ENCODE measurements at places on chromosomes 6 and 20.

- DNase-seq: peak; percentile 24
Observed at GRCh38 chr6:154229786-154230185, 126.8 kb downstream of the IPCEF1 start.

GRCh38 chr6:136719280-136720044, 72.8 kb downstream of the MAP3K5 start:
- no peak for DNase-seq

DNA sequence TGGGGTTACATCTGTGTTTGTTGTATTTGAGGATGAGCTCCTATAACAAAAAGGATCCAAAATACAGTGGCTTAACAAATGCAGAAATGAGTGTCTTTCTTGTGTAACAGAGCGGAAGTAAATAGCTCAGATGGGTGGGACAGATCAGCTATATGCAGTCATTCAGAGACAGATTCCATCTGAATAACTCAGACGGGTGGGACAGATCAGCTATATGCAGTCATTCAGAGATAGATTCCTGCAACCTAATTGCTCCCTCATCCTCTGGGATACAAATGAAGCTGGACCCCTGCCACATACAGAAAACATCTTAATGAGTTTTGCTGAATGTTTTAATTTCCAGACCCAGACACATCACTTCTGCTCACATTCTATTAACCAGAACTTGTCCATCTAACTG, 332.3 kb downstream of the BCKDHB start:
- DNase-seq: no peak

GRCh38 chr6:28634761-28635546, 109.3 kb downstream of the GPX5 start:
- peak; percentile 40 for DNase-seq

GRCh38 chr6:111683157-111683556, 77.5 kb upstream of the TRAF3IP2 start:
- DNase-seq: no peak

All from GM10248 (cell line).